CD4-positive, alpha-beta T cell treated with Interleukin-17A for 4 hours (primary cell): ENCODE measurements at places on chromosomes 12 and 14.

DNA sequence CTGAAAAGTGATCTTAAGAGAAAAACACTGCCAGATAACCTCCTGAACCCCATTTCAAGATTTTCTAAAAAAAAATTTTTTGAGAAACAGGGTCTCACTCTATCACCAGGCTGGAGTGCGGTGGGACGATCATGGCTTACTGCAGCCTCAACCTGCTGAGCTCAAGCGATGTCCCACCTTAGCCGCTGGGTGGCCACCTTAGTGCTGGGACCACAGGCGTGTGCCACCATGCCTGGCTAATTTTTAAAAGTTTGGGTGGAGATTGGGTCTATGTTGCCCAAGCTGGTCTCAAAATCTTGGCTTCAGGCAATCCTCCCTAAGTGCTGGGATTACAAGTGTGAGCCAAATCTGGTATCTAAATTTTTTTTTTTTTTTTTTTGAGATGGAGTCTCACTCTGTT lies 3.4 kb downstream of the PNMA1 start:
- DNase-seq: no peak

- DNase-seq: no peak
Measured at GRCh38 chr12:98439981-98440581, 75.3 kb upstream of the TMPO start.

GRCh38 chr14:31530136-31530535 lies 31.1 kb upstream of the NUBPL start:
- no peak for DNase-seq

DNA sequence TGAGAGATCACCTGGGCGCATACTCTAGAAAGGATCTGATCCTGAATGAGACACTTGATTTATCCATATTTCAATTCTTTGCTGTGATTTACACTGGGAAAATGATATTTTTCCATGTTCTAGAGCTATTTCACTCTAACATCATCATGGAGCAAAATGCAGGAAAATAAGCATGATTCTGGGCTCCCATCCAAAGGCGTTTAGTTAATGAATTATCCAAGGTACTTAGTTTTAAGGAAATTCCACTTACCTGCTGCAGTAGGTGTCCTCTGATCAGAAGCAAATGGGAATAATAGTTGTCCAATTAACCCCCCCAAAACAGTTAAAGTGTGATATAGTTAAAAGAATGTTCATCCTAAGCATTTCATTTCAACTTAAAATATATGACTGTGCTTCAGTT lies 204.5 kb upstream of the PRKD1 start:
- DNase-seq: no peak

DNA sequence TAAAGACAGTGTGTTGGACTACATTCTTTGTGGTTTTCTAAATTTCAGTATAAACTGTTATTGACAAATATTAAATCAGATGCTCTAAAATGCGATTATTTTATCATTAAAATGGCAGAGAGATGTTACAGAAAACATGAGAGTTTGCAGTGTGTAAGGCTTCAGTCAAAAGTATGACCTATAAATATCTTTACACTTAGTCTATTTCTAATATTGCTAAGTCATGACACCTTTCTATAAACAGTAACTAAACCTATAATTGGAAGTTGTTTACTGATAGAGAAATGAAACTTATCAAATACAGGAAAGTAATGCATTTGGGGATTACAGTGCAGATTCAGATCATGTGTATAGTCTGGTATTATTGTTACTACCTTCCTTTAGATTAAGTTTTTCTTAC lies 68.9 kb upstream of the YARS2 start:
- DNase-seq: no peak

- DNase-seq: no peak
Measured at GRCh38 chr14:50608302-50608851, 48.4 kb downstream of the ATL1 start.
